ENCODE measurements at places on chromosomes 6 and 20.

DNA sequence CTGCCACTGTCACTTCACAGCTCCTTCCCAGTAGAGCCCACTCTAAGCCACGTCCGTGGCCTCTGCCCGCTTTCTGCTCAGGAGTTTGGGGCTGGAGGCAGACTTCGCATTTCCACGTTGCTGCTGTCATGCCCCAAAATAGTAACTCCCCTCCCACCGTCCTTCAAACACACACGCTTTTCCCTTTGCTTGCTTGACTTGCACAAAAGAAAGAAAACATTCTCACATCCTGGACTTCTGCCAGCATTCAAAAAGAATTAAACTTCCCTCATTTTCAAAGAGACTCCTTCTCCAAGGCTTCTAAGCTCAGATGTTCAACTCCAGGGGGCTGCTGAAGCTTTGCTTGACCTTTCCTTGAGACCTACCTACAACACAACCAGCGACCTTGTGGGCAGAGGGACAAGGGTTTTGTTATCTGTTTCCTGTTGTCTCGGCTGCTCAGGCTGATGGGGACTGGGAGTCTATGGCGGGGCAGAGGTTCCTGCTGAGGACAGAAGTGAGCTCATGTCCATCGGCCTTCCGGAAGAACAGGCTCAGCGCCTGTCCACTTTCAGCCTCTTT is 263.8 kb upstream of the FOXQ1 start:
- ATAC-seq: no peak

- peak; percentile 61 for ATAC-seq
These were observed 48.5 kb downstream of the STK4 start for GRCh38 chr20:45014671-45015415.

- no peak for ATAC-seq
These were observed 241.2 kb upstream of the ZFP64 start for GRCh38 chr20:52432740-52433139.

DNA sequence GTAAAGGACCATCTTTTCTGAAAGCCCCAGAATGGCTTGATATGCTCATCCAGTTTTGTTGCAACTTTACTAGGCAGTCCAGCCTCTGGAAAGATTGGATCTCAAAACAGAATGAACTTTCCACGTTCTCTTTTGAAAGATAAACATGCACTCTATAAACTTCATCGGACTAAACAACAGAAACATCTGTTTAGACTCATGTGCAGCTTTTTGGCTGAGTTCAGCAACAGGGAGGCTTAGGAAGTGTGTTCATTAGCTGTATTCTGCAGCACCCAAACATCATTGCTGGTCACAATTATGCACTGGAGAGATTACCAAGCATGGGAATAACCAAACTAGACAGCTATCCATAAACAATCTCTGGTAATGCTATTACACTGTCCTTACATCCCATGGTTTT is 180.5 kb downstream of the TENT5A start:
- ATAC-seq: no peak

DNA sequence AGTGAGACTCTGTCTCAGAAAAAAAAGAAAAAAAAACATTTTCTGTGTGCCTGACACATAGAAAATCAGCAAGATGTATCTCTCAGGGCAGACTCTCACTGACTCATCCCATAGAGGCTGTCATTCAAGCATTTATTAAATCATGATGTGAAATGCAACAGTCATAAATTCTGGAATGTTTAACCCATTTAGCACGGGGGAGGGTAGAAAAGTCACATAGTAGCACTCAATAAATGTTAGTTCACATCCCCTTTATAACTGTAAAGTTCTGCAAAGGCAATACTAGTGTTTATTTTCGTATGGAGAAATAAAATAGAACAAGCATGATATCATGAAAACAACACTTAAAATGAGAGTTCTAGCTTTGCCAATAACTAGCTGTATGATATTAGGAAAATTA is 15.5 kb upstream of the CARMIL1 start:
- peak; percentile 95 for ATAC-seq

Measured in SK-N-SH treated with all-trans-retinoic acid at 6 μM for 48 hours (cell line).